ENCODE measurements at places on chromosomes 16 and 17. TPM values are rescaled to one million over a fixed set of nuclear protein-coding genes. Genes with fewer than 3 reads are reported as not detected.

MIEF2 gene
- 13.2 TPM for total RNA-seq

GALR2 gene
- not detected for total RNA-seq

ERN2 gene
- total RNA-seq: not detected

CLEC18C gene
- 0.90 TPM for total RNA-seq

FAM117A gene
- total RNA-seq: 1.1 TPM

KRT23 gene
- total RNA-seq: not detected

NHLRC4 gene
- total RNA-seq: 2.0 TPM

PRRT2 gene
- 7.7 TPM for total RNA-seq

KRT35 gene
- total RNA-seq: not detected

CSH1 gene
- total RNA-seq: not detected

VAT1L gene
- 4.6 TPM for total RNA-seq

CPNE2 gene
- total RNA-seq: 20.3 TPM

MT3 gene
- not detected for total RNA-seq

WNT3 gene
- total RNA-seq: 0.65 TPM

ZFP3 gene
- total RNA-seq: 1.4 TPM

MAP2K6 gene
- total RNA-seq: 3.4 TPM

GAS2L2 gene
- not detected for total RNA-seq

E2F4 gene
- total RNA-seq: 47.5 TPM

OR1E1 gene
- not detected for total RNA-seq

TEKT1 gene
- total RNA-seq: not detected

PITPNM3 gene
- 0.57 TPM for total RNA-seq

MILR1 gene
- total RNA-seq: 52.5 TPM

PIGL gene
- 13.8 TPM for total RNA-seq

RNF222 gene
- not detected for total RNA-seq

LDHD gene
- 0.18 TPM for total RNA-seq

SOX15 gene
- 0.57 TPM for total RNA-seq

CDH16 gene
- total RNA-seq: not detected

KIF18B gene
- 0.08 TPM for total RNA-seq

FGF11 gene
- 1.7 TPM for total RNA-seq

NPIPA2 gene
- total RNA-seq: not detected

ADGRG1 gene
- total RNA-seq: 1.6 TPM
